Activated CD4-positive, alpha-beta T cell treated with anti-CD3 and anti-CD28 coated beads for 36 hours (primary cell): ENCODE measurements at places on chromosomes 5 and 9.

DNA sequence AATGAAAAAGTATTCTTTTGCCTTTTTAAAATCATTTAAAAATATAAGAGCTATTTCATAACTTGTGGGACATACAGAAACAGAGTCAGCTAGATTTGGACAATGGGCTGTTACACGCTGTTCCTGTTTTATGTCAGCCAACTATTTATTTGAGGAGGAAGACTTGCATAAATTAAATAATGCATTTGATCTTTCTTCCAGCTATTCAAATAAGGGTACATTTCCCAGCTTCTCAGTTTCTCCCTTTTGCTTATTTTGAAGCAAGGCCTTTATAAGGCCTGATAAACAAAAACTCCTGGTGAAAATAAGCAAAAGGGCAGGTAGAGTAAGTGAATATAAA lies 6.5 kb downstream of the STOM start:
- no peaks in the 10 kb centered on the region for H3K36me3 ChIP-seq
- H3K27ac ChIP-seq, result no peak overlapping the region
- H3K4me3 ChIP-seq, result no peak overlapping the region

GRCh38 chr5:30638899-30639298 lies 554.6 kb upstream of the CDH6 start:
- no peak overlapping the region for H3K4me3 ChIP-seq
- DNase-seq, result no peak
- H3K36me3 ChIP-seq, result no peaks in the 10 kb centered on the region
- H3K4me1 ChIP-seq, result no peaks in the 10 kb centered on the region
- no peaks in the 10 kb centered on the region for H3K27me3 ChIP-seq

DNA sequence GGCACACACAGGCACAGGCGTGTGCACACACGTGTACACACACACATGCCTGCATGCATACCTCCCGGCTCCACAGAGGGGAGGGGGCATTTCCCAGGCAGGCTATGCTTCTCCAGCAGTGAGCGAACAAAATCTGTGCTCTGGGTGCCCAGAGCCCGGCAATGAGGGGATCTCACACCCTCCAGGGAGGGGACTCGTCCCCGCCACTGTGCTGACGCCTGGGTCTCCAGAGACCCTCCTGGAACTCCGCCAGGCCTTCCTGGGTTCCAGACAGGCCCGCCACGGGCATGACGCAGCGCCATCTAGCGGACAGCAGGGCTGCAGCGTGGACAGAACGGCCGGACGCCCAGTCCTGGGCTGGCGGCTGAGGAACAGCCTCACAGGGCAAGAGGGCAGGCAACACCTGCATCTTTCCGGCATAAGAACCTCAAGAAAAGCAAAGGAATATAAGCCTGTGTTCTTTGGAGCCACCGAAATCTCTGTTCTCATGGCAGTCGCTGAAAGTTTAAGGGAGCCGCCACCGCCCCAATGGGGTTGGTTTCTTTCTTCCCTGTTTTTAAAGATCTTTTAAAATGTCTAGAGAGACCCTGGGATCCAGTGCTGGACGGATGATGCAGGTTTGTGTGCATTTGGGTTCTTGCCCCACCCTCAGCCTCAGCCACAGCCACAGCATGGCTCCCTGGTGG lies 135.6 kb upstream of the PPP1R26 start:
- H3K27ac ChIP-seq, result no peak overlapping the region
- no peaks in the 10 kb centered on the region for H3K36me3 ChIP-seq
- H3K27me3 ChIP-seq, result peaks cover 6% of the 10 kb centered on the region

- H3K27me3 ChIP-seq, result no peaks in the 10 kb centered on the region
- no peaks in the 10 kb centered on the region for H3K4me1 ChIP-seq
- no peak overlapping the region for H3K27ac ChIP-seq
- no peak overlapping the region for H3K4me3 ChIP-seq
- H3K36me3 ChIP-seq, result no peaks in the 10 kb centered on the region
Observed at GRCh38 chr9:81490605-81491331, 198.6 kb downstream of the TLE1 start.

DNA sequence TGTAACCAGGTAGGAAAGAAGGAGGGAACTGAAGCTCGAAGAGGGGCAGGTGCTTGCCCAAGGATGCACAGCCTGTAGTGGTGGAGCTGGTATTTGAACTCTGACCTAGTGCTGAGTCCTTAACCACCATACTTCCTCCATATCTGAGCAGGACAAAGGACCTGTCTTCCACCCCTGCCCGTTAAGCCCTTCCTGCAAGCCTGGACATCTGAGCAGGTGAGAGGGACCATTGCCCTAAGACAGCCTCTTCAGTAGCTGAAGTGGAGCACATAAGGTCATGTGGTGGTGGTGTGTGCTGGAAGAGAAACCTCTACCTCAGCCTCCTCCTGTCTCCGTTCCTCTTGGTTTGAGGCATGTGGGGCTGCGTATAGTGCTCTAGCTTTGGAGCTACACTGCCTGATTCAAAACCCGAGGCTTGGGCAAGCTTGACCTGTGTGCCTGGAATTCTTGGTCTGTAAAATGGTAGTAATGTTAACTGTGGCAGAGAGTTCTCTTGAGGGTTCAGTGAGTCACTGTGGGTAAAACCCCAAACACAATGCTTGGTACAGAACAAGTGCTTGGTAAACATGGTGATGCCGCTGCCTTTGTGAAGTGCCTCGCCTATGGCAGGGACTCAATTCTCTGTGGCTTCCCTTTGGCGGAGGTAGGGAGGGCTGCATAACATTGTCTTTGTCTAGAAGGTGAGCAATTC lies 7.4 kb downstream of the GALNT10 start:
- peaks cover 71% of the 10 kb centered on the region for H3K4me1 ChIP-seq
- H3K4me3 ChIP-seq, result peak overlapping the region; percentile 48
- peak; percentile 88 for DNase-seq
- H3K27me3 ChIP-seq, result no peaks in the 10 kb centered on the region
- peak overlapping the region; percentile 90 for H3K27ac ChIP-seq

DNA sequence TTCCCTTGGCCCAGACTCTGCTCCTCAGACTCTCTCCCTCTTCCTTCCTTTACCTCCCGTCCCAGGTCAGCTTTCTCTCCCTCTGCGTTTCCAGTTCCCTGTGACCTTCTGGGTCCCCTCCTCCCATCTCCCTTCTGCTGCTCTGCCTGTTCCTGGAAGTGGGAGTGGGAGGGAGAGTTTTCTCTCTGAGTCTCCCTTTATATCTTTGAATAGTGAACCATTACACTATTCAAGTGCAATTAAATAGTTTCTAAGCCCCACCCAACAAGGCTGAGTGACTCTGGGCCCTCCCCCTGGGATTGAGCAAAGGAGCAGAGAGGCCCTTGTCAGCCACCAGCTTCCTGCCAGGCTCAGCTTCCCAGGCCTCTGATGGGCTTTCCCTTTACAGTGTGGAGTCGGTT lies 34.8 kb downstream of the THBS4 start:
- H3K27me3 ChIP-seq, result no peaks in the 10 kb centered on the region
- H3K4me3 ChIP-seq, result no peak overlapping the region

DNA sequence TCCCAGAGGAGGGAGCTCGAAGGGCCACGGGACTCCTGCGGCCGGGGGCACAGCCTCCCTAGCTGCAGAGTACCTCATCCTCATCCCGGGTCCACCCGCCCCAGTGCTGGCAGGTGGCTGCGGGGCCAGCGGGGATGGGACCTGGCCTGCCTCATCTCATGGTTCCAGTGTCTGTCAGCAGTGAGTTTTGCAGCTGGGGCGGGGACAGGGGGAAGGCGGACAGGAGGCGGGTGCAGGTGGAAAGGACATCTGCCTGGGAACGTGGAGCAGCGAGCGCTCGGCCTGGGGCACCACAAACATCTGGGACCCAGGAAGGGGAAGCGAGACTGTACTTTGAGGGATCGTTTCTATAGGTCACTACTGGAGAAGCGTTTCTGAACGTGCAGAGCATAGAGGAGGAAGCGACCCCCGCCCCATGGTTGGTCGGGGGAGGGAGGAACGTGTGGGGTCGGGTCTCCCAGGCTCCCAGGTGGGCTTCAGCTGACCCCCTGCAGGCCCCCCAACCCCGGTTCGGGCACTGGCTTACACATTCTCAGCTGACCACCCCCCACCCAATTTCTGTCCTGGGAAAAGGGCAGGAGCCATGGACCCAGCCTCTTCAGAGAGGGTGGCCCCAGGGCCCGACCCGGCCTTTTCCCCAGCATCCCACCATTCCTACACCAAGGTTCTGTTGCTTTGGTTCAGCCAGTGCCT lies 56.5 kb upstream of the NOTCH1 start:
- no peaks in the 10 kb centered on the region for H3K36me3 ChIP-seq
- no peaks in the 10 kb centered on the region for H3K4me1 ChIP-seq
- H3K4me3 ChIP-seq, result no peak overlapping the region
- no peak for DNase-seq
- H3K27ac ChIP-seq, result no peak overlapping the region

GRCh38 chr9:30796764-30797163 lies 1587.7 kb upstream of the ACO1 start:
- no peaks in the 10 kb centered on the region for H3K36me3 ChIP-seq
- no peak overlapping the region for H3K27ac ChIP-seq
- DNase-seq, result no peak
- H3K27me3 ChIP-seq, result no peaks in the 10 kb centered on the region
- no peaks in the 10 kb centered on the region for H3K4me1 ChIP-seq
- H3K4me3 ChIP-seq, result no peak overlapping the region

DNA sequence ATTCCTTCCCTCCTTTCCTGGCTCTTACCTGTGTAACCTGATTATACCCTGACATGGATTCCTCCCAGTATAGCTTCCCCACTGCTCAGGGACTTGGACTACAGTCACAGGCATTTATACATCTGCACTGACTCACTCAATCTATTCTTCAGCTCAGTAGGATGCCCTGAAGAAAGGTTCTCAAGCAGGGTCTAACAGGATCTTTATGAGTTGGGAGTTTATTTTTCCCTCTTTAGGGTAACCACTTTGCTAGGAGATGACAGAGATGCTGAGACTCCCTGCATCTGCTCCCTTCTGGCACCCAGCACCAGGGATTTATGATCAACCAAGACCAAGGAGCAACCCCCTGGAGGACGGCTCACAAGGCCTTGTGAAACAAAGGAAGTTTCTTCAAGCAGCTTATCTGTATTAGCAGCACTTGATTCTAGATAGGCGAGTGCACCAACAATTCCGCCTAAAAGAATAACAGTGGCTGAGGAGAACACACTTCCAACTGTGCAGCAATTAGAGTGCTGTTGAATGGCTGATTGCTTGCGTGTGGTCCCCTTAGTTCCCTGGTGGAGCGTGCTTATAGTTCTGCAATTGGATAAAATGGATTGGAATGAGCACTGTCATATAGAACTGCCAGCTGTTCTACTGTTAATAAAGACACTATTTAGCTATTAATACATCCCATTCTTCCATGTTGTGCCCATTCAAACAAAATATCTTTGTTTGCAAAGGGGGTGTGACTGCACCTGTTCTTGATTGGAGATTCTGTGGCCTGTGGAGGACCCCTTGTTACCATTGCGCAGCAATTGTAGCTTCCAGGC lies 482.6 kb downstream of the ZNF608 start:
- H3K4me1 ChIP-seq, result no peaks in the 10 kb centered on the region
- no peak overlapping the region for H3K27ac ChIP-seq
- no peaks in the 10 kb centered on the region for H3K27me3 ChIP-seq
- no peaks in the 10 kb centered on the region for H3K36me3 ChIP-seq
- no peak for DNase-seq

DNA sequence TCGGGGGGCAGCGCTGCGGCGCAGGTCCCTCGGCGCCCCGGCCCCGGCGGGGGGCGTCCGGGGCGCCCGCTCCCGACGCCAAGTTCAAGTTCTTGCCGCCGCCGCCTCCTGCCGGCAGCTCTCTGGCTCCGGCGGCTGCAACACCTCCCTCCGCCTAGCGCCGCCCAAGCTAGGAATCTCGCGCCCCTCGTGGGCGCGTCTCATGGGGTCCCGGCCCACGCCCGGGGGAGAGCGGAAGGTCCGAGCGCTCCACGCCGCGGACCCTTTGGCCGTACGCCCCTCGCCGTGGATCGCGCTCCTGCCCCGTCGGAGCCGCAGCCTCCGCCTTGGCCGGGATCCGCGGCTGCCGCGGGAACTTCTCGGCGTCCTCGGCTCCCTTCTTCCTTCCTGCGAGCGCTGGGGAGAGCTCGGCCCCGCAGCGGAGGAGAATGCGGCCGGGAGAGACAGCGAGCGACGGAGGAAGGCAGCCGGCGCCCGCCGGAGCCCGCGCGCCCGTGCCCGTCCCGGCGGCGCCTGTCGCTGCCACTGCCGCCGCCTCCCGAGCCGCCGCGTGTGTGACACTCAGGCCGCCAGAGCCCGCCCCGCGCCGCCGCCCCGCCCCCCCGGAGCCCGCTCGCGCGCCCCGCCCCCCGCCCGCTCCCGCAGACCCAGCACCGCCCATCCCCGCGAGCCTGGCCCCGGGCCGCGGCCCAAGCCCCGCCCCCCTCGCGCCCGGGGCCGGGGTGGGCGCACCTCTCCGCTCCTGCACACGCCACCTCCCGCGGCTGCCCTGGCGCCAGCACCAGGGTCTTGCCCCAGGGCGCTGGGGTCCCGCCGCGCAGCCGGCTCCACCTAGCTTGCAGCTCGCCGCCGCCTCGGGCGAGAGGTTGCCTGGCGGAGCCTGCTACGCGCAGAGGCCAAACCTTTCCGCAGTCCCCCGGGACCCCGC lies at the start of gene SHB:
SHB (minus strand) TSS at position 527 of the 928 bp plus-strand sequence. CDS start 582 bp downstream, outside the sequence.
- peak; percentile 86 for DNase-seq
- H3K27ac ChIP-seq, result no peak within 1 kb of the TSS
- peaks cover 7% of the 10 kb centered on the region for H3K27me3 ChIP-seq
- no peaks in the 10 kb centered on the region for H3K36me3 ChIP-seq
- H3K4me1 ChIP-seq, result peaks cover 15% of the 10 kb centered on the region

DNA sequence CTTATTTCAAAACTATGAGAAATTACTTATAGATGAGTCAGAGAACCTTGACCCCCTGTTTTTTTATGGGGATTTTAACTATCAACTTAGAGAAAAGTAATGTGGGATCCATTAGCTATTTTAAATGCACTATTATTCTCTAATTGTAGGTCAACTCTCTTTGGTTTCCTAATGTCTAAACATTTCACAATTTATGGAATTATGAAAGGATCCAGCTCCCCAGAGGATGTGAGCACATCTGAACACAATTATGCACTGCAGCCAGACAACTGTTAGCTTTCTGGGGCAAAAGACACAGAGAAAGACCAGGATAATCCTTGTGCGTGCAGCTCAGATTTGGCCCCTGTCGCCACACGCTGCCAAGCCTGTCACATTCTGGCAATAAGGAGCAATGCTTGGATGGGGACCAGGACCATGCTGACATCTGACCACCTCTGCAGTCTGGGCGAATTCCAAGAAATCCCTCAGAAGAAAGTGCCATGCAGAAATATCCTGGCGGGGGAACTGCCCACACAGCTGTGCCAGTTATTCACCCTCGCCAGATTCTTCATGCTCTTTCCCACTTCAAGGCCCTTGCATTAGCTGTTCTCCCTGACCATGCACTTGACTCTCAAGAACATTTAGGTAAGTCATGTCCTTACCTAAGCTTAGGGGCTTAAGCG lies 22.2 kb upstream of the CMBL start:
- DNase-seq, result no peak
- peaks cover 29% of the 10 kb centered on the region for H3K27me3 ChIP-seq
- peaks cover 5% of the 10 kb centered on the region for H3K4me1 ChIP-seq
- H3K36me3 ChIP-seq, result no peaks in the 10 kb centered on the region

DNA sequence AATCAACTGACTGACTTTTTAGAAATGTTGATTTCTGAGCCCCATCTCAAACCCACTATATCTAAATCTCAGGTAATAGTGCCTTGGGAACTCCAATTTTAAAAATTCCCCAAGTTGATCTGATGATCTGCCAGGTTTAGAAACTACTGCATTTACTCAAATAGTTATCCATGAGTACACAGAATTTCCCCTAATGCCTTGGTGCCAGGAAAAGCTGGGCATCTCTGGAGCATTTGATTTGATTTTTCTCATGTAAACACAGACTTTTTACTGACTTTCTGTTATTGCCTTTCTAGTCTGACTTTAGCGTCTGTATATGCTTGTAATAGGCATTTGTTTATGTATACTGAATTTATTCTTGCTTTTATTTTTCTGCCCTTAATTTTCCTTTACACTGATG lies 35.8 kb downstream of the MTREX start:
- DNase-seq, result no peak
- no peak overlapping the region for H3K27ac ChIP-seq
- H3K4me1 ChIP-seq, result peaks cover 17% of the 10 kb centered on the region
- H3K4me3 ChIP-seq, result no peak overlapping the region
